Endothelial cell (in vitro differentiated cells): ENCODE measurements at places on chromosomes 11 and 22.

DNA sequence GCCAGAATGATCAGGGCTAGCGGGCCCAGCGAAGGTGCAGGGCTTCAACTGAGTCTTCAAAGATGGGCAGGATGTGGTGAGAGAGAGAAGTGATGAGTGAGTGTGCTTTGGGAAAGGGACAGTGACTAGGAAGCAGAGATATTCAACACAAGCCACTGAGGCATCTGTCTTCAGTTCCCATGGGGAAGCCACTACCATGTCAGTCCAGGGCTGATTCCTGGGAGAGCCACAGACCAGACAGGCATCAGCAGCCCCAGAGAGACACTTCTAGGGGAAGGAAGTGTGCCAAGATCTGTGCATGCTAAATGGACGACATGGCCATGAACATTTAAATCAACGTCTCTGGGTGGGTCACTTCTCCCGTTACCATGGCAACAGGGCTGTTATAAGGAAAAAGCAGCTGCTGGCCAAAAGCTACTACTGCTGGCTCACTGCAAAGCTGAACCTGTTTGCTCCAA lies 28.5 kb downstream of the P4HA3 start:
- DNase-seq = no peak

DNA sequence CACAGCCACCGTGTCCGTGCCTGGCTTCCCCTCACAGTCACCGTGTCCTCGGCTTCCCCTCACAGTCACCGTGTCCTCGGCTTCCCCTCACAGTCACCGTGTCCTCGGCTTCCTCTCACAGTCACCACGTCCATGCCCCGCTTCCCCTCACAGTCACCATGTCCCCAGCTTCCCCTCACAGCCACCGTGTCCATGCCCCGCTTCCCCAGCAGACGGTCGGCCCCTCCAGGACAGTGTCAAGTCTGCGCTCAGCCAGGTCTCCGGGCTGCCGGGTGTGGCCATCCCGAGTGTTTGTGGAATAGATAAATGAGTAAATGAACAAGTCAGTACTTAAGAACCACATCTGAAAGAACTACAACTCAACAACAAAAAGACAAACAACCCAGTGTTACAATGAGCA lies 23.8 kb downstream of the WNT7B start:
- DNase-seq = no peak

- no peak for DNase-seq
Measured at GRCh38 chr11:57440744-57441414, 14.0 kb upstream of the SLC43A3 start.

GRCh38 chr11:47860536-47860935 lies 12.4 kb upstream of the NUP160 start:
- DNase-seq = no peak

- DNase-seq = no peak
Measured at GRCh38 chr11:119426142-119426541, 3.2 kb upstream of the THY1 start.
